ENCODE measurements at places on chromosomes 11 and 22.

GRCh38 chr11:122791411-122791810, 46.9 kb upstream of the CRTAM start:
- DNase-seq = no peak

DNA sequence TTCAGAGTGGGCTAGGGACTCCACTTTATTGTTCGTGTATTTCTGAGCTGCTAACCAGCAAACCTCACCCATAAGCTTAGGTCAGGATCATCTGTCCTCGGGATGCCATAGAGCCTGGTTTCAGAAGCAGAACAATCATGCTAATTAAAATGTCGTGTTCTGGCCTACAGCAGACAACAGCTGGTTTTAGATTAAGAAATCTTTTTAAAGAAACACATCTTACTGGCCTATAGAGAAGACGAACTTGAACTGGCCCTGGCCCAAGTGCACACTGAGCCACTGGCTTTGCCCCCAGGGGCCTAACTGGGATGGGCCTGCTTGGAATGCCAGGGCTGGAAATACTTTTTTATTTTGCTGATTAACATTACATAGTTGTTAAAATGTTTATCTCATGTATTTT, 63.2 kb downstream of the ALX4 start:
- DNase-seq = no peak

DNA sequence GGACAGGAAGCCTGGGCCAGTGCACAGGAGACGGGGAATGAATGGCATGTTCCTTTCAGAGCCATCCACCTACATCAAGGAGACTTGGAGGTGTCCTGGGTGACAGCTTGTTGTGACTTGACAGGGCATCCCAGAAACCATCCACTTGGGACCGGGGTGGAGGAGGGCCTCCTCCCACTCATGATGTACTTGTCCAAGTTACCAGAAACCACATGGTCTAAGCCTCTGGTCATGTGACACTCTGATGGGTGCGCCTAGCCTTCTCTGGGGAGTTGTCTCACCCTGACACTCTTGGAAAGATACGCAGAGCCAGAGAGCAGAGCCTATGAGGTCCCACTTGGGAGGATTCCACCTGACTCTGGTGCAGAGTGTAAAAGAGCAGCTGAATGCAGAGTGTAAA, 21.6 kb upstream of the FXYD6 start:
- DNase-seq = no peak

DNA sequence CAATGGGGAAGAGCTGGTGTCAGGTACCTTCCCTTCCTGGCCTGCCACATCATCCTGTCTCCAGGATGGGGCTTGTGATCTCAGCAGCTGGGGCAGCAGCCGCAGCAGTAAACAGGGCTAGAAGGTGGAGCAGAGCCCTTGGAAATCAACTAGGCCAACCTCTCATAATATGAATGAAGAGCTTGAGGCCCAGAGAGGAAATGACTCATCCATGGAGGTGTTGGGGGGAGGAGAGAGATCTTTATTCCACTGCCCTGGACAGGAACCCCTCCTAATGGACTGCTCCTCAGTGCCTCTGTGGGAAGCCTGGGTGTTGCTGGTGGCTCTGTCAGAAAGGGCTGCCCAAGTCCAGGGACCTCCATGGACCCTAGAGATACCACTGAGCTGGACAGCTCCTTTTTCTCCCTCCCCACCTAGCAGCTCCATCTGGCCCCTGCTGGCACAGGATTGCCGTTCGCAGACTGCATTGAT, 111.8 kb downstream of the OSBP2 start:
- no peak for DNase-seq

- DNase-seq = no peak
Measured at GRCh38 chr11:789943-790342, at the start of gene CEND1. Gene CEND1, minus strand, starts transcription at chr11:790090. Its CDS starts 1,514 bp downstream, at chr11:788576.

- DNase-seq = no peak
Measured at GRCh38 chr11:48104568-48104924, 112.1 kb upstream of the OR4B1 start.

DNA sequence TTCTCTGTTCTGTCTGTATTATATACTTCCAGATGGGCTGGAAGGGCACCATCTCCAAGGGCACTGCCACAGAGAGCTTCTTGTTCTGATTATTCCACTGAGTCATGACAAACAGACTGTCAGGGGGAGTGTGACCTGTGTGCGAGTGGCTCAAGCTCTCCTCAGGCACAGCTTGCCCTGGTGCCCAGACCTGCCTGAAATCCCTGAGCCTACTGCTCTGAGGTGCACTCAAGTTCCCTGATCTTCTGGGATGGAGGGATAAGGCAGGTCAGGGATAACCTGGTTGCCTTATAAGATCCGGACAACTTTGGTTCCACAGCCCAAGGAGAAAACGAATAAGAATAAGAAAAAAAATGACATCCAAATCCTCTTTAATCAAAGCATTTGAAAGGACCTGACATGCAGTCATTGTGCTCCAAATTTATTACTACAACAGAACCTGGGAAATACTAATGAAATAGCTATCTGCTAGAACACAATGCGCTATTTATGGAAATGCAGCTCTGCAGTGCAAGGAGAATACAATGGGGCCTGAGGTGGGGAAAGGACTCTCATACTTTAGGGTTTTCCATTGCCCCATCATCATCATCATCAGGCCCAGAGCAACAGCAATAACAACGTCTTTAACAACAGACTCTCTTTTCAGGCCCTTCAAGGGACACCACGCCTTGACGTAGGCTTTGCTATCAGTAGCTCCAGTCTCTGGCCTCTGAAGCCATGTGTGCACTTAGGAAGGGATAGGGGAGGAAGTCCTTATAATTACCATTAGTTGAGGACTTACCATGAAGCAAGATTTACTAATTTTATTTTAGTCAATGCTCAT, 217.1 kb upstream of the KIRREL3 start:
- DNase-seq = no peak

DNA sequence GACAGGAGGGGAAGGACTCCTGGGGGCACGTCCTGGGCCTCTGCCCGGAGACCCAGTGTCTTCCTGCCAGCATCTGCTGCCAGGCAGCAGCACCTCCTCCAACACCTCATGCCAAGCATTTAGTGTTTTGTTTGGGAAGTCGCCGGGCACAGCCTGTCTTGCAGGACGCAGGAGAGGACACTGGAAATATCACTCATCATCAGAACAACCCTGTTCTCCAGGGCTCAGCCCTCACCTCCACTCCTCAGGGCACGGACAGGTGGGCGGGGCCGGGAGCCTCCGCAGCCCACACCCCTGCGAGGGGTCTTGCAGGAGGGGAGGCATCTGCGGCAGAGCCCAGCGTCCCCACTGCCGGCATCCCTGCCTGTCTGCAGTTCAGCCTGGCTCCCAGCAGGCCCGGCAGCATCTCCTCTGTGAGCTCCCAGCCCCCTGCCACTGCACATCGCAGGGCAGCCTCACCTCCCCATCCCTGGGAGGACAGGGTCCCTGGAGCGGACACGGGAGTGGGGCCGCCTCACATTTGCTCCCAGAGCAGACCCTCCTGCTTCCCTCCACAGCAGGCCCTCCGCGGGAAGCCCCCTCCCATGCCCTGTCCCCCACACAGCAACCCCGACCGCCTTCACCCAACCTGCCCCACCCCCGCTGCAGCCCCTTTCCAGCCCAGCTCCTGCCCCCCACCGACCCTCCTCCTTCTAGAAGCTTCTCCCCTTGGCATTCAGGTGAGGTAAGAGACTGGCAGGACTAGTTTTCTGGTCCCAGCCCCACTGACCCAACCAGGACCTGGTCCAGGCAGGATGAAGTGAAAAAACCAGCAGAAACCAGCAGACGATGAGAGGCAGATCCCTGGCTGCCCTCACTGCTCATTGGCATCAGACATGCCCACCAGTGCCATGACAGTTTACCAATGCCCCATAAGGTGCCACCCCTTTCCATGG, 72.7 kb downstream of the BRD1 start:
- DNase-seq = no peak

- DNase-seq = no peak
Measured at GRCh38 chr11:1219446-1219833, 3.4 kb upstream of the MUC5B start.

GRCh38 chr22:28477556-28477955, 202.1 kb downstream of the TTC28 start:
- DNase-seq = no peak

DNA sequence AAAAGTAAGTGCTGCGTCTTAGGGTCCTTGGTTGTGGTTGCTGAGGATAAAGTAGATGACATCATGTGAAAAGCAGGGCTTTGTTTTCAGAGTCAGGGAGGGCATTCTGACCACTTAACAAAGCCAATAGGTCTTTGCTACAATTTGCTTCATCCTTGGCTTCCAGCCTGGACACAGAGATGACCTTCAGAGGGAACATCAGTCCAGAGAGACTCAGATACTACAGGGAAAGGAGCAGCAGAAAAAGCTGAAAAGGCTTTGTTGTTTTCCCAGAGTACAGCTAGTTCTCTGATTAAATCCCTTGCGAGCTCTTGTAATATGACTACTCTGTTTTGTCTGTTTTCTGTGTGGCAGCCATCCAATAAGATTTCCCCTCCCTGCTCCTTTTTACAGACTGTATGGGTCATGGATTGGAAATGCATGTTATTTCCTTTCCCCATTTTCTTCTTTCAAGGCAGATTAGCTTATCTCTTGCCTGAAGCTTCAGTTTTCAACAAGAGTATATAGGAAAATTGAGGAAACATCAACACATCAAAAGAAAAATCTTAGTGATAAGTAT, 31.9 kb downstream of the ATG13 start:
- DNase-seq = no peak

DNA sequence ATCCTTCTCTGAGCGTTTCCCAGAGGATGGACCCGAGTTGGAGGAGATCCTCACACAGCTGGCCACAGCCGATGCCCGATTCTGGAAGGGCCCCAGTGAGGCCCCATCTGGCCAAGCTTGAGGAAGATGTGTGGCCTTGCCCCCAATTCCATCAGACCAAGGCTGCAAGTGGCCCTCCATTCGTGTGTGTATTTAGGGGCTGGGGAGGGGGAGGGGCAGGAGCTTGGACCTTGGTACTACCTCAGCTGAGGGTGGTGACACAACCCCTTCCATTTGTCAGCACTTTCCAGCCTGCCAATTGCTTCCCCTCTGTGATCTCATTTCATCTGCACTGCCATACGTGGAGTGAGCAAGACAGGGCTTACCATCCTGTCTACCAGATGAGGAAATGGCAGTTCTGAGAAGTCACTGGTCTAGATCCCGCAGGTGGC, 1.3 kb upstream of the BBS1 start:
- no peak for DNase-seq

- no peak for DNase-seq
Measured at GRCh38 chr11:69280451-69280850, 13.5 kb upstream of the MYEOV start.

DNA sequence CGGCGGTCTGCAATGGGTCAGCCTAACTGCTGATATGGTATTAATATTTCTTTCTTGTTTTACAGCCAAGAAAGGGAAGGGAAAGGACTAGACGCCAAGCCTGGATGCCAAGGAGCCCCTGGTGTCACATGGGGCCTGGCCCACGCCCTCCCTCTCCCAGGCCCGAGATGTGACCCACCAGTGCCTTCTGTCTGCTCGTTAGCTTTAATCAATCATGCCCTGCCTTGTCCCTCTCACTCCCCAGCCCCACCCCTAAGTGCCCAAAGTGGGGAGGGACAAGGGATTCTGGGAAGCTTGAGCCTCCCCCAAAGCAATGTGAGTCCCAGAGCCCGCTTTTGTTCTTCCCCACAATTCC, 1.9 kb downstream of the MDK start:
- DNase-seq = no peak

GRCh38 chr11:70243912-70244652, 26.4 kb upstream of the PPFIA1 start:
- DNase-seq = no peak

DNA sequence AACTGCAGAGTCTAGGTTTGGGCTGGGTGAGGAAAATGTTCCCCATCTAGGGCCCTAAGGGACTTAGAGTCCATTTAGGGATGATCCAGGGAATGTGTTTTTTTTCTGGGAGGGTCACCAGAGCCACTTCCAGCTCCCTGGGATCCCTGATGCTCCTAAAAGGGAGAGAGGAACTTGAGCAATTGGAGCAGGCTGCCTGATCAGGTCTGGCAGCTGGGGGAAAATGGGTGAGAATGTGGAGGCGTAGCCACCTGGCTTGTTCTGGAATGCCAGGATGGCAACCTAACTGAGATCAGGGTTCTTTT, 1.2 kb downstream of the PGAP2 start:
- no peak for DNase-seq

- DNase-seq = no peak
Measured at GRCh38 chr11:111361052-111361801, 17.8 kb downstream of the POU2AF1 start.

GRCh38 chr11:6260207-6260726, 629 bp downstream of the CCKBR start:
- no peak for DNase-seq

DNA sequence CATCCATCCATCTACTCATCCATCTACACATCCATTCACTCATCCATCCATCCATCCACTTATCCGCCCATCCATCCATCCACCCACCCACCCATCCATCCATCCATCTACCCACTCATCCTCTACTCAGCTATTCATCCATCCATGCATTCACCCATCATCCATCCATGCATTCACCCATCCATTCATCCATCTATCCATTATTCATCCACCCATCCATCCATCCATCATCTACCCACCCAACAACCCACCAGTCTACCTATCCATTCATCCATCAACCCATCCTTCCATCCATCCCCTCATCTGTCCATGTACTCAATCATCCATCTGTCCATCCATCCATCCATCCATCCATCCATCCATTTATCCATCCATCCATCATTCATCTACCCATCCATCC, 972.7 kb downstream of the BRD1 start:
- no peak for DNase-seq

DNA sequence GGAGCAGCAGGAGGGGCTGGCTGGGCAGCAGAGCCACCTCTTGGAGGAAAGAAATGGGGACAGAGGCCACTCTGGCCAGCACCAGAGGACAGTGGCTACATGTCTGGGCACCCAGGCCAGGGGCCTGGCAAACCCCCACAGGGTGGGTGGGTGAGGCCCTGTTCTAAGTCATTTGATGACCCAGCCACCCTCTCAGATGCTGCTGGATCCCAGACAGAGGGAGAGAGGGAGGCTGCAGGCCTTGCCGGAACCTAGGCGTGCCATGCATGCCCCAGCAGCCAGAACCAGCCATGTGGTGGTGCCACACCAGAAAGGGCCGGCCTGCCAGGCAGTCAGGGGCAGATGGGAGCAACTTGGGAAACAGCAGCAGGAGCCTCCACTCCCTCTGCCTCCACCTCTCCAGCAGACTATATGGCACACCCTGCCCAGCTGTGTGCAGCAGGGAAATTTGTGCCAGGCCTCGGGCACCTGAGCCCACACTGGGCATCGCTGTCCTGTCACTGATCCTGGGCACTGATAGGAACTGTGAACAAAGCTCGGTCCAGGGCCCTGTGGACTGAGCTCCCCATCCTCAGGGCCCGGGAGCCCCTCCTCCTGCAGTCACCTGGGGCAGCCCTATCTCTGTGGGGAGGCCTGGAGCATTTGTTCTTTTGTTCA, 45.2 kb downstream of the RTN4R start:
- DNase-seq = no peak

All from activated naive CD4-positive, alpha-beta T cell treated with anti-CD3 and anti-CD28 coated beads for 36 hours (primary cell).